ENCODE measurements at places on chromosomes 1 and 21. TPM values are rescaled to one million over a fixed set of nuclear protein-coding genes. Genes with fewer than 3 reads are reported as not detected.

GRCh38 chr21:25701529-25701928 is 33.2 kb downstream of the ATP5PF start:
- H3K27me3 ChIP-seq, result no peaks in the 10 kb centered on the region
- no peaks in the 10 kb centered on the region for H3K4me1 ChIP-seq
- no peak overlapping the region for H3K4me3 ChIP-seq
- no peak overlapping the region for H3K27ac ChIP-seq
- DNase-seq, result no peak

DNA sequence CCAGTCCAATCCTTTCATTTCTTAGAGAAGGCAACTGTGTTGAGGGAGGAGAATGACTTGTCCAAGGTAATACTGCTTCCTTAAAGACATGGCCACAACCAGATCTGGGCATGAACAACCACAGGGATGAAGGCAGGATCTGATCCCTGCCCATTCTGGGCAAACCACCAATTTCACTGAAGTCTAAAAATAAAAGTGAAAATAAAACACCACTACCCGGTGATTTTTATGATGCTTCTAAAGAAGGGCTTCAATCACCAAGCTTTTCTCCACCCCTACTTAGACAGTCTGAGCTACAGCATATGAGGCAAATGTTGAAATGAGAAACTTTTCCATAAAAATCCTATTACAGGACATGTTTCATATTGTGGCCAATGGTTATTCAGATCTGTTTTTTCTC is 133.0 kb downstream of the PTPN14 start:
- H3K27me3 ChIP-seq, result no peaks in the 10 kb centered on the region
- H3K4me3 ChIP-seq, result no peak overlapping the region
- H3K36me3 ChIP-seq, result no peaks in the 10 kb centered on the region
- DNase-seq, result no peak

DNA sequence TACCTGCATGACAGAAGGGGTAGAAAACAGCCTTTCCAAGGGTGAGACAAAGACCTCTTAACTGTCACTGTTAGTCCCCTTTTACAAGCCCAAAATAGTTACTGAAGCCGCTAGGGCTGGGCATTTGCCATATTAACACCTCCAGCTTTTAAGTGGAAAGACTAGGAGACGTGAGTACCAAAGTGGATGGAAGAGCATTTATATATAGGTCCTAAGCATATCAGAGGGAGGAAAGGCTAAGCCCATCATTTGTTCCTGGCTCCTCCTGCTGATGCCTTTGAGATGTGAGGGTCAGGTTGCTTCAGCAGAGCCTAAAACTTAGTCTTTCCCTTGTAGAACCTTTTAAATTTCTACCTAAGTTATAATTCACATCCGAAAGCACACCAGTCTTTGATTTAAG is 25.7 kb upstream of the APOBEC4 start:
- DNase-seq, result no peak
- no peaks in the 10 kb centered on the region for H3K27me3 ChIP-seq
- H3K36me3 ChIP-seq, result no peaks in the 10 kb centered on the region
- H3K4me1 ChIP-seq, result no peaks in the 10 kb centered on the region

DNA sequence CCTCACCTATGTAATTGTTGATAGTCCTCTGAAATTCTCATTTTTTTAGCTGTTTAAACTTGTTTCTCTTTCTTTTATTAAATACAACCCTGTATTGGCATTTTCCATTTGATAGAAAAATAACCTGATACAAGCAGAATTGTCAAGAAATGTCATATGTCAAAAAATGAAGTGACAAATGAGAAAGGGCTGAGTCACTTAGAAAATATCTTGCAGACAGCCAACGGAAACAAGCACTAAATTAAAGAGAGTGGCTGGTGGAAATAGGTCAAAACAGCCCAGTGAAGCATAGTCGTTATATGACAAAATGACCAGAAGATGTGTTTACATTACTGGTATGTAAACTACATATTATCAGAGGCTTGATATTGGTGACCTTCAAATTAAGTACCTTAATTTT is 484.4 kb downstream of the PLA2G4A start:
- no peaks in the 10 kb centered on the region for H3K4me1 ChIP-seq
- H3K36me3 ChIP-seq, result no peaks in the 10 kb centered on the region
- no peak overlapping the region for H3K27ac ChIP-seq
- no peak overlapping the region for H3K4me3 ChIP-seq

DNA sequence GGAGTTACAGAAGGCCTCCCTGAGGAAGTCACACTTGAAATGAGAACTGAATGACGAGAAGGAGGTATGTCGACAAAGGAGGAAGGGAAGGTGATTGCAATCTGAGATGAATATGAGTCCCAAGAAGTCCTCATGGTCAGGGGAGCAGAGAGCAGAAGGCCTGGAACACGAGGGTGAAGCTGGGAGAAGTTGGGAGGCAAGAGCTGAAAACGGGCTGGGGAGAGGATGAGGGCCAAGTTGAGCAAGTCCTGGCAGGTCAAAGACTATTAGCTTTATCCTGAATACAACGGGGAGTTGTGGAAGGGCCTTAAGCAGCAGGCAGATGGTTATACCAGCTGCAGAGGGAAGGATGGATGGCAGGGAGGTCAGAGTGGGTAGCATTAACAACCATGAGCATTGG is 89.5 kb downstream of the KCNJ15 start:
- no peak overlapping the region for H3K4me3 ChIP-seq
- H3K27ac ChIP-seq, result no peak overlapping the region
- H3K27me3 ChIP-seq, result no peaks in the 10 kb centered on the region
- H3K4me1 ChIP-seq, result no peaks in the 10 kb centered on the region

The LRRC52 gene
- total RNA-seq, result not detected

Measured in gastrocnemius medialis (tissue), 4 donors.